ENCODE measurements at places on chromosomes 6 and 20.

DNA sequence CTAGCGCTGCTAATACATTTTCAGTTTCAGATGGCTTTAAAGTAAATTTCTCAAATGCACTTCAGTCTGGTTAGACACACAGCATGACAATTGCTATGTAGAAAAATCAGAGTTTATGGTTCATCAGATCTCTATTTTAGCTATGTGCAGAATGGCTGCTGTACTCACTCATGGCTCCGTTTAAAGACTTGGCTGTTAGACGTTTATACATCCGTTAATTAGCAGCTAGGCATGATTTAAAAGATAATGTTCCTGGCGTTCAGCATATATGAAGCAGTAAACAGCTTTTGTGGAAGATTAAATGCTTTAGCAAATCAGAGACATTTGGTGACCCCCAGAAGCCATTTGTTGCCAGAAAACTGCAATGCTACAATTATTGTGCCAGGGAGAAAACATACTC, 350.0 kb upstream of the MANEA start:
- DNase-seq = no peak

- DNase-seq = no peak
These were observed 210.3 kb downstream of the PLCB1 start for GRCh38 chr20:8342391-8342790.

DNA sequence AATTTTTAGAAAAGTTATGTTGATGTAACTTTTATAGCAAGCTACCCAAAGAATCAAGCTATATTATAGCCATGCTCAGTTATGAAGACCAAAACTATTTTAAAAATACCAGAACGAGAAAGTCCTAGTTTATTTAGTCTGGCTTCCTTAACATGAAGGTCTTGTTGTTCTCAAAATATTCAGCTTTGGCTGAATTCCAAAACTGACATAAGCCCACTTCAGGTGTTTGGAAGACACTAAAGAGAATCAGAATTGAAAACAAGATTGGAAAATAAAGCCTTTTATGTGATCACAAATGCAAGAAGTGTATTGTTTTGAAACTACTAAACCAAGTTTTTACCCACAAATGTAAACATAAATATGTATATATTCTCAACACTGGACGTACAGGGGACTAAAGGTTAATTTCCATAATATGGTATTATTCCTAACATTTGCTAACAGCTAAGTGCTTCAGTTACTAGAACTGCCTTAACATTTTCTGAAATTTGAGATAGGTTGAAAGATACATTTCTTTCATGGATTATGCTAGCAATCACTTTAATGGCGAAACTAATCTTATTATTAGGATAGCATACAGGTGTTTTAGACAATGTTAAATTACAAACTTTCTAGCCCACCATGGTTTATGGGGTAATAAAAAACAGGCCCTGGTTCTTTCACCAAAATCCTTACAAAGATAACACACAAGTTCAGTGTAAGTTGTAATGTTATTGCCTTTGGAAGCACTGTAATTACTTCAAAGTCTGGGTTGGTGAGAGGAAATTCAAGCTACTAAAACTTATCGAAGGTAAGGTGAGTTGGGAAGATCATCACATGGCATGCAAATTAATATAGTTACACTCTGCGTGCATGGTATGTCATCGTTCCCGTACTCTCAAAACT, 1.6 kb downstream of the MAP3K5 start:
- no peak for DNase-seq

GRCh38 chr6:143961066-143961465, 47.0 kb downstream of the PLAGL1 start:
- no peak for DNase-seq

DNA sequence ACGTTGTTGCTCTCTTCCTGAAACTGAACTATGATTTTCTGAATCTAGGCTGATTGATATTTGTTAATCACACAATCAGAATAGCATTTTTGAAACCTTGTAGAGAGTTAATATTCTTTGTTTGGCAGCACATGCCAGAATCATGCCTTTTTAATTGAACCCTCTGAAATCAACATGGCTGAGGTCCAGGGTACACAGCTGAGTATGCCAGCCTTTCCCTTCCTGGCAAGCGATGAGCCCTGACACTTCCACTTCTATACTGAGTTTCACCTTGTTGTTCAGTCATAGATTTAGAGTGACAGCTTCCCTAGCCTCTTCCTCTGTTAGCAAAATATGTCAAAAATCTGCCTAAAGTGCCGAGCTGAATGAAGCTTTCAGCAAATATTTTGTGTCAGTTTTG, 6.8 kb downstream of the HDDC2 start:
- no peak for DNase-seq

GRCh38 chr6:133991096-133991593, 38.1 kb downstream of the TBPL1 start:
- DNase-seq = no peak

- DNase-seq = no peak
These were observed 35.2 kb upstream of the SLC22A2 start for GRCh38 chr6:160293844-160294243.

DNA sequence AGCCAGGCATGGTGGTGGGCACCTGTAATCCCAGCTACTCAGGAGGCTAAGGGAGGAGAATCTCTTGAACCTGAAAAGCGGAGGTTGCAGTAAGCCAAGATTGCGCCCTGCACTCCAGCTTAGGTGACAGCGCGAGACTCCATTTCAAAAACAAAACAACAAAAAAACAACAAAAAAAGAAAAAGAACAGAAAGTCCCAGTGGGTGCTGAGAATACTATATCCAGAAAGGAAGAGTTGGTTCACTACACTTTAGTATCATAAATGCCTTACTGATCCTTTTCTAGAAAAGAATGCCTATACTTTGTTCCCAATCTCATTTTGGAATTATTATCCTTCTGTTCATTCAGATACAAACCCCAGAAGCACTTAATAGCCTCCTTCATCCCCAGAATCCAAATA, 20.9 kb upstream of the ADGRG6 start:
- no peak for DNase-seq

- DNase-seq = no peak
These were observed 89.0 kb upstream of the DTNBP1 start for GRCh38 chr6:15751721-15752350.

DNA sequence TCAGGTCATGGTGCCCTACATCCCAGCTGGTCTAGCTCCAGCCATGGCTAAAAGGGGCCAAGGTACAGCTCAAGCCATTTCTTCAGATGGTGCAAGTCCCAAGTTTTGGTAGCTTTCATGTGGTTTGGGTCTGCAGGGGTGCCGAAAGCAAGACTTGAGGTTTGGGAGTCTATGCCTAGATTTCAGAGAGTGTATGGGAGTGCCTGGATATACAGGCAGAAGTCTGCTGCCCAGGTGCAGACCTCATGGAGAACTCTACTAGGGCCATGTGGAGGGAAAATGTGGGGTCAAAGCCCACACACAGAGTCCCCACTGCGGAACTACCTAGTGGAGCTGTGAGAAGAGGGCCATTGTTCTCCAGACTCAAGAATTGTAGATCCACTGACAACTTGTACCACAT, 1000.9 kb upstream of the ADGRB3 start:
- DNase-seq = no peak

DNA sequence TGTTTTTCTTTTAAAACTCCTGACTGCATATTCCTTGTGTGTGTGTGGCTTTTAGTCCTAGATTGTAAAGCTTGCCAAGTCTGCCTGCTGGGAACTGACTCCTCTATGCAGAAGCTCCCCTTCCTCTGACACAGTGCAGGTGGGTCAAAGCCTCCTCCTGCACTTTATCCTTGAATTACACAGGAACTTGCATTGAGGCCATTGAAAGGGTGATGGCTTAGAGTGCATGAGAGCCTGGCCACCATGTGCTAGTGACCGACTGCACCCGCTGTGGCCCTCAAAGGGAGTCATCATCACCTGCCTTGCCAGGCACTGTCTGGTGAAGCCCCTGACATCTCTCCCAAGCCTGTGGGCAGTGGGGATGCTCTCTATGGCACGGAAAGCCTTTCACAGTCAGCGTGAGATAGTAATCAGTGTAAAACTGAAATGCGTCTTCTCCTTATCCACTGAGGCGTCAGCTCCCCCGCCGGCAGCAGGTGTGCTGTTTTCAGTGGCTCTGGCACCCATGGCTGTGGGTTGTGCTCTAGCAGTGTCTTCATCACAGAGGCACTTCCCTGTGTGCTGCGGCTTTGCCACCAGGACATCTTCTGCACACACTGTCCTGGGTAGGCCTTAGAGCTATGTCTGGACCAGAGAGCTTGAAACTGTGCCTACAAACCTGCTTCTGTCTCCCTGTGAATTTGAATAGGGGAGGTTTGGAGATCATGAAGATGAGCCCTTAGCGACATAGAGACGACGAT, 87.9 kb downstream of the THBS2 start:
- DNase-seq = no peak

DNA sequence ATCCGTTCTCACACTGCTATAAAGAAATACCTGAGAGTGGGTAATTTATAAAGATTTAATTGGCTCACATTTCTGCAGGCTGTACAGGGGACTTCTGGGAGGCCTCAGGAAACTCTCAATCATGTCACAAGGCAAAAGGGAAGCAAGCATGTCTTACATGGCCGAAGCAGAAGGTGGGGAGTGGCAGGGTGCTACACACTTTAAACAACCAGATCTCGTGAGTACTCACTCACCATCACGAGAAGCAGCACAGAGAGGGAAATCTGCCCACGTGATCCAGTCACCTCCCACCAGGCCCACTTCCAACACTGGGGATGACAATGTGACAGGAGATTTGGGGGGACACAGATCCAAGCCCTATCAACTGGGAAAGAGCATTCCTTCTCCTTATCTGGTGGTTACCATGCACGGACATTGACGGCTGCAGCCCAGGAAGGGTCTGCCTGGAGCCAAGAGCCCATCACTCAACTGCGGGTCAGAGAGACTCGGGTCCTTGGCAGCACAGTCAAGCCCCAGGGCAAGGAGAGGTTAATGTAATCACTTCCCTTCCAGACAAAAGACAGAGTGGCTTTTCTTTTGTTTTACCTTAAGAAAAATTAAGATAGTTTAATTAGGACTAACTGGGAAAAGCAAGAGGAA, 112.3 kb upstream of the CST7 start:
- DNase-seq = no peak

DNA sequence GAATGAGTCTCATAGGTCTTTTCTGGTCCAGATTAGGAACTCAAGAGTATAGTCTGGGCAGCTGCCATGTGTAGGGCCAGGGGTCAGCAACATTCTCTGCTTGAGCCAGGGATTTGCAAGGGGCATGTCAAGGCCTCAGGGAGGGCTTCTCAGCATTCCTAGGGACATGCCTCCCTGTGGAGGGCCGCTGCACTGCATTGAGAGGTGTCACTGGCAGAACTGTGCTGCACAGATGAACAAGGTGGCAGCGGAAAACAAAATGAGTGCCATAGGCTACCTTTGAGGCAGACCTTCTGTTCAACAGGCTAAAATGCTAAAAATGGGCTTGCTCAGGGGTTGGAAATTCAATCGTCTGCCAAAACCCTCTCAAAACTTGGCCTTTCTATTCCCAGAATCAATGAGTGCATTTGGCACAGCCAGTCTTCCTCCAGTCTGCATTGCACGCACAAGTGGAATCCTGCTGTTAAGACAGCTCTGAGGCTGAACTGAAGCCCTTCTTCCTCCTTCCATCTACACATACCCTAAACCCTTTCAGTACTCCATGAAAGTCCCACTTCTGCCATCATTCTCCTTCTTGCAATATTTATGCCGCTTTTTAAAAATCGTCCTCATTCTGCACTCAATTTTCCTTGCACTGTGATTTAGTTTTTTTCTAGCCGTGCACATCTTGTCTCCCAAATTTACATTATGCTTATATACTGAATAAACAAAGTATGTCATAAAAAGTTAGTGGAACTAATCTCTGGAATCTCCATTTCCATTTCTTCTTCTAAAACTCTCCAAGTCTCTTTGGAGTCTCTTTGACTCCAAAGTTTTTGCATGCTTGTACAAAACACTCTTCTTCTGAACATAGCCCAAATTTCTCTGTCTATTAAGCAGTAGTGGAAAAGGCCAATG, 51.7 kb downstream of the SLC26A8 start:
- DNase-seq = no peak

- no peak for DNase-seq
These were observed 49.1 kb upstream of the CCR6 start for GRCh38 chr6:167073679-167074274.

- DNase-seq = no peak
These were observed 1.2 kb upstream of the ULBP2 start for GRCh38 chr6:149940672-149940982.

- DNase-seq = peak; percentile 38
These were observed 844 bp downstream of the WFDC2 start for GRCh38 chr20:45470262-45470931.

Data from dorsolateral prefrontal cortex (tissue), 122 donors.